ENCODE measurements at places on chromosomes 16 and 17. TPM values are rescaled to one million over a fixed set of nuclear protein-coding genes. Genes with fewer than 3 reads are reported as not detected.

Gene MPV17L
- polyA plus RNA-seq = 0.43 TPM

Gene SLC5A10
- not detected for polyA plus RNA-seq

DNA sequence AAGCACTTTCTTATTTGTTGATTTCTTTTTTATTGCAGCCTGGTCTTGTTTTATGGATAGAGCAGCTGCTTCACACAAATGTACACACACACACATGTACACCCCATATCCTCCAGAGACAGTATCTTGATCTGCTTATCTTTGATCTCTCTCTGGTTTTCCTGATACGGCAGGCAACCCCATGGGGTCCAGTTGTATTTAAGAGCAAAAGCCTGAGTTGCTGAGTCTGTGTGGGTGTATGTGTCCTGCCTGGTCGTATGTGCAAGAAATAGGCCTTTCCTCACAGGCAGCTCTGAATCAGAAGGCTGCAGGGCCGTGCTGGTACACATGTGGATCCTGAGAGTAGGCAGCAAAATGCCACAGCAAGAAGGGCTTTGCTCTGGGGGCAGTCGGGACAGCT is 14.6 kb upstream of the LGALS9 start:
- no peak for DNase-seq

- no peak for DNase-seq
These were observed 125.3 kb downstream of the FTO start for GRCh38 chr16:53829186-53829747.

DNA sequence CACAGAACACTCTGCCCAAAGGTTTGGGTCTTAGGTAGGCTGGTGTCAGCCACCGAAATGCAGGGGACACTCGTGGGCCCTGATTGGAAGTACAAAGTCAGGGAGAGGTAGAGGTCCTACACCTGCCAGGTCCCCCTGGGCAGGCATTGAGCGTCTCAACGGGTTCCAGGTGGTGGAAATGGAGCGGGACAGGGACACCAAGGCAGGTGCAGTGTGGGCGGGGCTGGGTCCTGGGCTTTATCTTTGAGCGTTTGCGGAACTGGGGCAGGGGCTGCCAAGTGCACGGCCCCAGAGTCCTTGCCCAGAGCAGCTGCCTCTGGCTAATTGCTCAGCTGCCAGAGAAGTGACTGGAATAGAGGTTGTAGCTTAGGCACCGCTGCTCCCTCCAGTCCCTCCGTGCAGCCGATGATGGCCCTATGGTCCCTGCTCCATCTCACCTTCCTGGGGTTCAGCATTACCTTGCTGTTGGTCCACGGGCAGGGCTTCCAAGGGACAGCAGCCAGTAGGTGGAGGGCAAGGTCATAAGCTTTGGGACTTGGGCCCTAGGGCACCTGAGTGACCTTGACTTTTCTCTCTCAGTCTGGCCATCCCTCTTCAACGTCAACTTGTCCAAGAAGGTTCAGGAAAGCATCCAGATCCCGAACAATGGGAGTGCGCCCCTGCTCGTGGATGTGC is at the start of gene ZACN:
Gene ZACN (plus strand): TSS at position 323 of the 675 bp plus-strand sequence. CDS start 83 bp downstream, at position 406.
- peak; percentile 53 for DNase-seq

- DNase-seq = peak; percentile 54
These were observed 242.3 kb upstream of the TBX2 start for GRCh38 chr17:61157246-61157886.

GRCh38 chr17:57906910-57907309 is 48.3 kb downstream of the CUEDC1 start:
- no peak for DNase-seq

DNA sequence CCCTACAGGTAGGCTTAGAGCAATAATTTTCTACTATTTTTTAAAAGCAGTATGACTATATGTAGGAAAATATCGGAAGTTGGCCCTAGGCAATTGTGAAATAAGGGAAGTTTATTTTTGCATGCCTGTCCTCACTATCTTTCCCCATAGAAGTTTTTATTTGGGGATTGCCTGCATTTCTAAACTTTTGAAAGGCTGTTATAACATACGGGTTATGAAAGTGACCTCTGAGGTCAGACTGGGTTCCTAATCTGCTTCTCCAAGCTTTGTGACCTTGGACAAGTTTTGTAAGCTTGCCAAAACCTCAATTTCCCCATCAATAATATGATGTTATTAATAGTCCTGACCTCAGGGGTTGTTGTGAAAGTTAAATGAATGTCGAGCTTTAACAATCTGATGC is 67.1 kb downstream of the ARHGAP44 start:
- no peak for DNase-seq

DNA sequence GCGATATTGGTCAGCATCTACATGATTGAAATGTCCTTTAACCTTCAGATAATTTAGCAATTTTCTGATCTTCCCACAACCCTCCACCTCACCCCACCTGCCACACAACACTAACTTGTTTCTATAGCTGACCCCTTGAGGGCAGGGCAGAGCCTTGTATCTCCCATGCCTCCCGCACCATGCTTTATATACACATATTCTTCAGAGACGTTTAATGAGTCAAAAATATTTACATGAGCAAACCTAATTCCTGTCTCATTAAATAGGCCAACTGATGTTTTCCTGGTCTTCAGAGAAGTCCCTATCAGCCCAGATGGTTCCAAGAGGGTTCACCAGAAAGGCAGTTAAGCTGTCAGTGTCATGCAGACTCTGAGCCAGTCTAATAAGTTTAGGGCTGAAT is 6.6 kb upstream of the DHRS7C start:
- no peak for DNase-seq

GRCh38 chr17:45034599-45034998 is 16.8 kb downstream of the DCAKD start:
- DNase-seq = no peak

DNA sequence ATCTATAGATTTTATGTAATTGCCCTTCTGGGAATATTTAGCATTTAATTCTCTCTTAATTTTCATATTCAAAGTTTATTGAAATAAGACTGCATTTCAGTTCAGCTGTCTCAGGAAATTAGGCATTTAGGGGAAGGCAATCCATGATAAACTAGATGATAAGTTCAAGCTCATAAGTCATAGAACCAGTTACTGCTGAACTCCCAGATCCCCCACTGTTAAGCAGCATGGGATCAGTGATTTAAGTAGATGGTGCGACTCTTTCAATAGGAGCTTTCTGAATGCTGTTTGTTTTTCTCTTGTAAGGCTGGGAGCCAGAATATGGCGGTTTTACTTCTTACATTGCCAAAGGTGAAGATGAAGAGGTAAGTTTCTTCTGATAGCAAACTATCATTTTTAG is 23.8 kb downstream of the OGFOD1 start:
- no peak for DNase-seq

- no peak for DNase-seq
These were observed 2.3 kb downstream of the ORAI3 start for GRCh38 chr16:30951193-30951592.

DNA sequence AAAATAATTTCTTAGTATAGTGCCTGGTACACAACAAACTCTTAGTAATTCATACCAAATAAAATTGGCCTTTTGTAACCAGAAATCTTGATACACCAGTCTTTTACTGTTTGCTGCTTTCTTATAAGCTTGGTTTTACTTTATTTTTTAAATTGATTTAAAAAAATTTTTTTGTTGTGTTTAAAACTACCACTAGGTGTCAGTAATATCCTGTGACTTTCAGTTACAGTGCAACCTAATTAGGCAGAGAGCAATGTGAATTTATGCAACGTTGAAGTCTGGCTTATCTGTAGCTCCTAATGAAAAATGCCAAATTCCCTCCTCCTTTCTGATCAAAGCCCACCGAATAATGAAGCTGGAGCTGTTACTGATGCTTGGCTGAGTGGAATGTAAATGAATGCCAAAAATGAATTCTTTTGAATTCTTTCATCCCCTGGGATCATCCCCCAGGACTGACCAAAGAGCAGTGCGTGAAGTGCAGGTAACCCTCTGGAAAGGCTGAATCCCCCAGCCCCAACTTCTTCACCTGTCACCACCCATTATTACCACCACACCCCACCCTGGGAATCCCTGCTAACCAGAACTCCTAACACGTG is 3.8 kb downstream of the ERCC4 start:
- peak; percentile 48 for DNase-seq

DNA sequence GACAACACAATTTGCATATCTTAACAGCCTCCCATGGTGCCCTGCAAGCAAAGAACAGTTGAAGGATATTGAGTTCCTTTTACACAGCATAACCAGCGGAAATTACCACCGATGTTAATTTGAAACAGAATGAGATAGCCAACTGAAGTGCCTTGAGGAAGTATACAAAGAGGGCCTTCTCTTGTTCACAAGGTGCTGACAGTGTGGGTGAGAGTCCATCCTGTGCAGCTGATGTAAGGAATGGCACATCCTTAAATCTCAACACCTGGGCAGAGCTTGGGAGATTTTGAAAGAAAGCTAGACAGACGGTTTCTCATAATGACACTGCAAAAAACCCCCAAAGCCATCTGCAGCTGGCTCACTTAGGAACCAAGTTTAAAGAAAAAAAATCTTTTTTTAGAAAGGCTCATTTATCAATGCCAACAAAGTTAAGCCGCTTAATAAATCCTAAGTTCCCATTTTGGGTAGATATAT is 818.6 kb downstream of the KCNJ2 start:
- no peak for DNase-seq

- DNase-seq = no peak
These were observed 138.7 kb downstream of the GAS7 start for GRCh38 chr17:10059684-10060211.

DNA sequence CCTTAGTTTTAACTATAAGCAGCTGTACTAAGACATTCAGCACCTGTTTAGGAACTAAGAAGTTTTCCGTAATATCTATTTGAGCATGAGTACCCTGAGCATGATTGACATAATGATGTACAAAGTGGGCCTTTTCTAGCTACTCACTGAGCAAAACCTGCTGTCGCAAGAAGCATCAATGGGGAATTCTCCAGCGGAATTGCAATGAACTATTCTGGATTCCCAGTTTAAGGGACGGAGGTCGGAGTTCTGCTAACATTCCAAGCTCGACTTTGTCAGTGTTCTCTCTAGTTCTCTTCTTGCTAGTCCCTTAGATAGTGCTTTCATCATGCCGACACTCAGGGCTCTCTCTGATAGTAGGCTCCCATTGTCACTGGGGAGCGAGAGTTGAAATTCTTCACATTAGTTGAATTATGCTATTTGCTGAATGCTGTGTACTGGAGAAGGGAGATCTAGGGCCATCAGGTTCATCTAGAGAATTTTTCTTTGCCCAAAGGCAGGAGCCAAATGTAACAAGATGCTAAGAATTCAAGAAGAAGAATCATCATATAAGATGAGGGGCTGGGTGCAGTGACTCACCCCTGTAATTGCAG is 40.2 kb upstream of the MYH2 start:
- no peak for DNase-seq
